Keratinocyte (primary cell): ENCODE measurements at places on chromosomes 5 and 9. TPM values are rescaled to one million over a fixed set of nuclear protein-coding genes. Genes with fewer than 3 reads are reported as not detected.

Gene TMEM167A
- polyA plus RNA-seq, result 32.7 to 97.6 TPM (median 40.1 TPM) in 3 replicates

Gene SOX30
- polyA plus RNA-seq, result 0.03 to 0.06 TPM (median 0.05 TPM) in 3 replicates

Gene ARL14EPL
- not detected in 3 replicates for polyA plus RNA-seq

Gene PTPRD
- 0.10 to 0.81 TPM (median 0.14 TPM) in 3 replicates for polyA plus RNA-seq

Gene SIT1
- not detected in 3 replicates for polyA plus RNA-seq

Gene C8G
- 0.24 to 0.72 TPM (median 0.32 TPM) in 3 replicates for polyA plus RNA-seq

DNA sequence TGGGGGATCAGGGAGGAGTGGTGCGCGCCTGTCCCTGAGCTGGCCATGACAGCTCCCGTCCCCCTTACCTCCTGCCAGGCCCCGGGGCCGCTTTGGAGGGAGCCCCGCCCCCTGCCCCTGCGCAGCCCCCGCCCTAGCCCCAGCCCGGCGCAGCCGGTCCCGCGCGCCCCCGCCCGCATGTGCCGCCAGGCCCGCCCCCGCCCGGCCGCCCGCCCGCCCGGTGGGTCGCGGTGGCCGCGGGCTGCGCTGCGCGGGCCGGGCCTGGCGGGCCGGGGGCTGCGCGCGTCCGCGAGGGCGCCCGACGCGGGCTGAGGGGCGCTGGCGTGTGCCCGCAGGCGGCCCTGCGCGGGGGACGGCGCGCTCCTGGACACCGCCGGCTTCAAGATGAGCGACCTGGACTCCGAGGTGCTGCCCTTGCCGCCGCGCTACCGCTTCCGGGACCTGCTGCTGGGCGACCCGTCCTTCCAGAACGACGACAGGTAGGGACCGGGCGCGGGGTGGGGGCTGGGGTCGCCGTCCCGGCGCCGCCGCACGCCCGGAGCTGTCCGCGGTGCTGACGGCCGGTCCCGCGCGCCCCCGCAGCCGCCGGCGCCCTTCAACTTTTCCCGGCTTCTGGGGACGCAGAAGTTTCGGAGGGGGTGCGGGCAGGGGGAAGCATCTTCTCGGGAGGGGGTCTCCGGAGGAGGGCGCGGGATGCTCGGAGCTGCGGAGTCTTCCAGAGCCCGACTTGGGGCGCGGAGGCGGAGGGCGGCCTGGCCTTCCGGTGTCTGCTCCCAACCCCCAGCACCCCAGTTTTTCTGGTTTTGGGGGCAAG lies 12.5 kb downstream of the KCNT1 start:
- no peak for DNase-seq

DNA sequence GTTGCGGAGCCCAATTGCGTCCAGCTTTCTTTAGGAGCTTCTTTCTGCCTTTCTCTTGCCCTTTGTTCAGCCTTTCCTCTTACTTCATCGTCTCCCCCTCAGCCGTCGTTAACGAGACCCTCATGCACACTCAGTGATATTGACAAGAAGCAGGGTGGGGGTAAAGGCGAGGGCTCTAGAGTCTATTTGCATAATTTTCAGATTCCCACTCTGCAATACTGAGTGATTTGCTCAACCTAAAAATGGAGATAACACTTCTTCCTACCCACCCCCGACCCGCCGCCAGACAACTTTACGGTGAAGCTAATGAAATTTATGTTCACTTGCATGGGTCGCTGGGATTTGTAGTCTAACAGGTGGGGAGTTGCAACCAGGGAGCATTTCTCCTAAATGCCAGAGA lies 1.3 kb upstream of the TBC1D2 start:
- no peak for DNase-seq

DNA sequence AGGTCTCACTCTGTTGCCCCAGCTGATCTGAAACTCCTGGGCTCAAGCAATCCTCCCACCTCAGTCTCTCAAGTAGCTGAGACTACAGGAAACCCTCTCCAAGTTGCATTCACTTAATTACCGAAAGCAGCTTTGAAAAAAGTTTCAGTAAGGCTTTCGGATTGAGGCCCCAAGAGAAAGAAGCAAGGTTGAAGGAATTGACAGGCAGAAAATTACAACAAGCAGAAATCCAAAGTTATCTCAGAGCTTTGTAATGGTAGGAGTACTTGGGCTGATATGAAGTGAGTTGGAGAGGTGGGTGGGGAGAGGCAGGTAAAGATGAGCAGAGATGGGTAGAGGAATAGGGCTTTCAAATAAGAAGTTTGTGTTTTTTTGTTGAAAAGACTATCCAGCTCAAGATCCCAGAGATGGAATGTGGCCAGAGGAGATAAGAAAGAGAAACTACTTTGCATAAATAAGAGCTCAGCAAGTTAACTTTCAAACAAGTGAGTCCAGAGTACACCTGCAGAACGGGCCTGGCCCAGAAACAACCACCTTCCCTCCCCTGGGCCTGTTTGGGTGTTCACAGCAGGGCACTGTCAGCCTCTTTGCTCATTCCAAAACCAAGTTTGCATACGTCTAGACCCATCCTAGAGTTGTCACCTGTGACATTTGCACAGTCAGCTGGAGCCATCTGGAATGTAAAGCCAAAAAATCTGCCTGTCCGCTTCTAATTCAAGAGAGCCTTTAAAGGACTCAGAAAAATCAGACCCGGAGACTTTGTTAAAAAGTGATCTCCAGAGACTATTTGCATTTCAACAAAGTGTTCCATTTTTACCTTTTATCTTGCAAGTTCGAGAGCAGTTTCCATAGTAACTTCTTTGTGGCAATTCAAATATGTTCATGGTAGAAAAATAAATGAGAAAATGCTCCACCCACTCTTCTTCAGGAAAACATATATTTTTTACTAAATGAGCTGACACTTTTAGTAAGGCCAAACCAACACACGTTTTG lies 2.2 kb upstream of the CLINT1 start:
- DNase-seq, result no peak

GRCh38 chr9:123107639-123108285 lies 74.3 kb downstream of the GPR21 start:
- DNase-seq, result no peak

- DNase-seq, result no peak
Measured at GRCh38 chr9:133274236-133275104, 531 bp downstream of the ABO start.

DNA sequence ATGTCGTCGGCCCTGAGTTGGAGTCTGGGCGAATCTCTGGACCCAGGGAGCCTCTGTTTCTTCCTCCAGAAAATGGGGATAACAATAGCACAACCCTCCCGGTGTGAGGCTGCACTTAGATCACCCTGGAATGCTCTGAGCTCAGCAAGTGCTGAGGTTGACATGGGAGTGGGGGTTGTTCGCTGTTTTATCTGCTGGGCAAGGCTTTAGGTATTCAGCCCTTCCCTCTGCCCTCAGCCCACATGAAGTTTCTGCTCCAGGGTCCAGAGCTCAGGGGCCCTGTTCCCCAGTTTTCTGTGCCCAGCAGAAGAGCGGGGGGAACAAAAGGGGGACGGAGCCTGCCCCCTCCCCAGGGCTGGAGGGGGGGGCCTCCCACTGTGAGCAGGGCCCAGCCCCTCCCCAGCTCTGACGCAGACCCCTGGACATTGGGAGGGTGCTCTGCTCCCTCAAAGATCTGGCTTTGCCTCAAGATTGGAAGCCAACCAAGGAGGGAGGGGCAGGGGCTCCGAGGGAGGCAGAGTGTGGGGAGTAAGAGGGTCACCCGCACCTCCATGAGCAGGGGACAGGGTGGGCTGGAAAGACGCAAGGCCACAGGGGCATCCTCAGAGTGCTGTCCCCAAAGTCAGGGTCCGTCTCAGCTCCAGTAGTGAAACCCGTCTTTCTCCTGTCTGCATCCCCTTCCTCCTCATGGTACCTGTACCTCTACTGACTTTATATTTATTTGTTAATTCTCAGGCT lies 215.6 kb downstream of the C9orf50 start:
- DNase-seq, result no peak

DNA sequence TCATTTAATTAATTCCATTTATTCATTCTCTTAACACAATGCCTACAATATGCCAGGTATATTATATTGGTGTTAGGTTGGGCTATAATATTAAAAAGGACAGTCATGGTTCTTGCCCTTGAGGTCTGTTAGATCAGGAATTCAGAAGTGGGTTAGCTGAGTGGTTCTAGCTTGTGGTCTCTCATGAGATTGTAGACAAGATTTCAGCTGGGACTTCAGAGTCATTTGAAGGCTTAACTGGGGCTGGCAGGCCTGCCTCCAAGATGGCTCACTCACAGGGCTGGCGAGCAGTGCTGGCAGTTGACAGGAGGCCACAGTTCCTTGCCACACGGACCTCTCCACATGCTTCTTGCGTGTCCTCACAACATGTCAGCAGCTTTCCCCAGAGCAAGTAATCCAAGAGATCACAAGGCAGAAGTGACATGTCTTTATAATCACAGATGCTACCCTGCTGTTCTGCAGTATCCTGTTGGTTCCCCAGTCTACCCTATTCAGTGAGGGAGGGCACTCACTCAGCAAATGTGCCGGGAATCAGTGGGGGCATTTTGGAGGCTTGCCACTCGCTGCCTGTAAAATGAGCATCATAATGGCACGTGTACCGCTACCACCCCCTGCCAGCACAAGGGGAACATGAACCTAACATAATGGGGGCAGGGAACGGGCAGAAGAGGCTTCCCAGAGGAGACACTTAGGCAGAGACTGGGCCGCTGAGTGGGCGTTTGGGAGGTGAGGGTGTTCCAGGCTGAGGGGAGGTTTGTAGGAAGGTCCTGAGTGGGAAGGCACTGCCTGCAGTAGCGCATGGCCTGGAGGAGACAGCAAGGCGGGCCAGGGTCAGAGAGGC lies 70.0 kb downstream of the EXOSC2 start:
- DNase-seq, result no peak

GRCh38 chr5:146039420-146039819 lies 66.0 kb downstream of the PLAC8L1 start:
- no peak for DNase-seq

GRCh38 chr5:129687941-129688340 lies 60.0 kb upstream of the MINAR2 start:
- DNase-seq, result no peak

DNA sequence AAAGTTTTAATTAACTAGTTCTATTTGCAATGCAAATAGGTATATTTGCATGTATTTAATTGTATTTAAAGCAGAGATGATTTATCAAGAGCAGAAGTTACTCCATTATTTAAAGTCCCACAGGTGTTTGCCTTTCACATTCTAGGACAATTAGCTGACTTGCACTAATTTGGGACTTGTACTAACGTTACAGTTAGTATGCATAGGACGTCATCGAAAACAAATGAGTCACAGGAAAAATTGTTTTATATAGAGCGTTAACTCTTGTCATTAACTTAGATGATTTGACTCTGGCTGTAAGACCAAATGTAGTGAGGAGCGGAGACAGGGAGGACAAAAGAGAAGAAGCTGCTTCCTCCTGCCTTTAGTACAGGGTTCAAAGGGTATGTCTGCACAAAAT lies 126.1 kb upstream of the IFNE start:
- no peak for DNase-seq
